ENCODE measurements at places on chromosomes 5 and 9. TPM values are rescaled to one million over a fixed set of nuclear protein-coding genes. Genes with fewer than 3 reads are reported as not detected.

SLC2A6 gene
- 30.9 TPM for total RNA-seq

- no peak for DNase-seq
Observed at GRCh38 chr9:110290001-110290400, 33.7 kb upstream of the TXN start.

DNA sequence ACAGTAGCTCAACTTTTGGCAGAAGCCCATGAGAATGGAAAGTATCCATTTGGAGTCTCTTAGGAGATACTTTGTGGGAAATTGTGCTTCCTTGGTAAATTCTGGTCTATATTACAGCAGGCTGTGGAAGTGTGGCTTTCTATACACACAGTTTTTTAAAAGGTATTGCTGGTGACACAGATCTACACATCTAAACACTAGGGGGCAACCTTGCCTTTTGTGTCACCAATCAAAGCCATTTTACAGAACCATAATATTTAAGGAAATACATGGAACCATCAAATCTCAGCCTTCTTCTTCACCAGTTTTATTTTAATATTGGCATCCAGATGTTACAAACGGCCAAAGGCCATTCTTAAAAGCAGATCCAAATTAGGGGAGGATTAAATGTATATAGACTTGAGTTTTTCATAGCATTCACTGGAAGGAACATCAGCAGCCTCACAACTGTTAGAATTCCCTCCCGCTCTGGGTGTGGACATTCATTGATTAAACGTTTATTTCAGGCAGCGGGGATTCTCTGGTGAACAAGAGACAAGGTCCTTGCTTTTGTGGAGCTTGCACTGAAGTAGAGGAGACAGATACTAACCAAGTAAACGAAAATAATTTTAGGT is 132.4 kb upstream of the EPB41L4A start:
- DNase-seq, result peak; percentile 77

- DNase-seq, result no peak
Observed at GRCh38 chr9:111907147-111907546, 10.5 kb downstream of the UGCG start.

DNA sequence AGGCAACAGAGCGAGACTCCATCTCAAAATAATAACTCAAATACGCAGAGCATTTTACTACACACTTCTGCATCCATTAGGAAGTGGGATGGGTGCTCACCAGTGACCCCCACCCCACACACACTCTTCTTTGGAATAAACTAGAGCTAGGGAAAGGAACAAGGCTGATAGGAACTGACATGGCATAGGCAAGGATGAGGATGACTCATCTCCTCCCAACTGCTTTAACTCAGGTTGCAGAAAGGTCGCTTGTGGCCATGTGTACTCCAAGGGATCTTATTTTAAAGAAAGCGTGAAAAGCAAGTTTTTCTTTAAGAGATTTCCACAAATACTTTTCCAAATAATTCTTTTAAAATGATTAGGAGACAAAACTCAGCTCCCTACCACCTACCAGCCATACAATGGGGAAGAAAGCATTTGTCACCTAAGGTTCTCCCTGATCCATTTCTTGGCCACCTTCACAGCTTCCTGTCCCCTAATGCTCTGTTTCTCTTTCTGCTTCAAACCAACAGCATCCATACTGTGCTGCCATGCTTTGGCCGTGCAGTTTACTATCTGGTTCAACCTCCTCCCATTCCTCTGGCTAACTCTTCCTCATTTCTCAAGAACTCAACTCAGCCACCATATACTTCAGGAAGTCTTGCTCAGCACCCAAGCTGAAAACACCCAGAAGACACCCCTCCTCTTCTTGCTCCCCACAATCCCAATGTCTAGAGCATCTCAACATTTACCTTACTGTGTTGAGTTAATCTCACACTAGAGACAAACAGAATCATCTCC is 211.9 kb downstream of the ACTL7B start:
- DNase-seq, result no peak

DNA sequence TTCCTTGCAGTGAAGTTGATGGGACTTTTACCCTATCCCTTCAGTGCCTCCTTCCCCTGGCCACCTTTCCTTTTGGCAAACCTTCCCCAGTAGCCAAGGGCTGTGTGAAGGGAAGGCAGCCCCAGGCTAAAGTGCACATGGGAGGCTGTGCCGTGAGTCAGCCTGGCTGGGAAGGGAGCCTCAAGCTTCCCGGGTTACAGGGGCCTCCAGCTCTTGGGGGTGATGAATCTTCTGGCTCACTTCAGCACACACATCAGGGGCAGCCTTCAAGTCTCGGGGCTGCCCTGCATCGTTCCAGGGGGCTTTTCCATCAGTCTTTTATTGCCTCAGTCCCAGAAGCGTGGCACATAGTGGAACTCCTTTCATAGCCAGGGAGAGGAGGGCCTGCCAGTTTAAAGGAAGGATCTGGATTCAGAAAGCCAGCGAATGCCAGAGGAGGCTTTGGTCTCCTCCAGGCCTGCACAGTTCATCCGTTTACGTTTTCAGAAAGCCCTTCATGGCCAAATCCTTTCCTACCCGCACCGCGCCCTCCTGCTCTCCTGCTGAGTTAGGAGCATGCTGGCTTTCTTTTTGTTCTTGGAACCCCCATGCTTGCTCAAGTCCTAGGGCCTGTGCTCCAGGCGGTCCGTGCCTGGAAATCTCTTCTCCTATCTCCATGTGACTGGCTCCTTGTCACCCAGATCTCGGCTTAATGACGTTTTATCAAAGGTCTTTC is 134.8 kb upstream of the KLF4 start:
- no peak for DNase-seq

- DNase-seq, result no peak
Observed at GRCh38 chr5:141150224-141150992, 551 bp downstream of the PCDHB6 start.

DNA sequence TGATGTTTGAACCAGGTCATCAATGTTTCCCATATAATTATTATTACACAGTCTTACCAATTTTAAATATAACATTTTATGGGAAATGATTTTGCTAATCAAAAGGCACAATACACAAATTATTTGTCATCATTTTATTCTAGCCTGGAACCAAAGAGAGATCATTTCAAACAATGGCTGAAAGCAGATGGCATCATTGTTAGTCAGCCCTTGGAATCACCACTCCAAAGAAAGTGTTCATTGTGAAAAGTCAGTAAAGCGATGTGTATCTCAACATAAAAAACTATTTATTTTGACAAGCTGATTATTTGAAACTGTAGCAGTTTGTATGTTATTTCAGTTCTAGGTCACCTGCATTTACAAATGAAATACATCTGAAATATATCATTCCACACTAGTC is 1068.7 kb downstream of the CDH12 start:
- no peak for DNase-seq

GRCh38 chr5:41856644-41857491 is 13.4 kb downstream of the OXCT1 start:
- DNase-seq, result peak; percentile 88

- DNase-seq, result peak; percentile 78
Observed at GRCh38 chr5:93572608-93573353, 8.2 kb downstream of the NR2F1-AS1 start.

- DNase-seq, result no peak
Observed at GRCh38 chr9:15137089-15137488, 169.9 kb downstream of the TTC39B start.

DNA sequence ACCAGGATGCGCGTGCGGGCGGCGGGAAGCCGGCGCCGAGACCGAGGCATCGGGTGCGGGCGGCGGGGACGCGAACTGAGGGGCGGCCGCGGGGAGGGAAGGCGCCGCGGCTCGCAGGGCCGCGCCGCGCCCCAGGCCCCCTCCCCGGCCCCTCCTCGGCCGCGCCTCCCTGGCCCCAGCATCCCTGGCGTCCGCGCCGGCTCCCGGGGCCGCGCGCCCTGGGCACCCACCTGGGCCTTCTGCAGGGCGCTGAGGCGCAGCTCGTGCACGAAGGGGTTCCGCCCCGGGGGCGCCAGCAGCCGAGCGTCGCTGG is 324 bp downstream of the LPCAT1 start:
- DNase-seq, result no peak

DNA sequence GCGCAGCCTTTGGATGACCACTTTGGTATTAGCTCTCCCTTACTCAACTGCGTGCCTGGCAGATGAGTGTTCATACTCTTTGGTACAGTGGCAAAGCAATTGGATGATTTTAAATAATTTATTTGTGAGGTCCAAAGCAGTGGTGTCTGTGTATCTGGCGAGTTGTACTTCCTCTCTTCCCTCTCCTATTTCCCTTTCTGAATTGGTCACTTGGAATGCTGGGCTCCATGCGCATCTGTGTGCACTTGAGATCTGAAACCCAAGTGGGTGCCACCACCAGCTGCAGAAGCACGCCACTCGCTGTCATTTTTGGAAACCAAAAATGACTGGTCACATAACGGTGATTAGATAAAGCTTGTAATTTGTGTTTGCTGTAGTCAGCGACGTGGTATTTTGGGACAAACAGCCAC is 386.0 kb upstream of the KLF4 start:
- no peak for DNase-seq

GRCh38 chr5:177982072-177982727 is 13.8 kb downstream of the PROP1 start:
- DNase-seq, result peak; percentile 81

DNA sequence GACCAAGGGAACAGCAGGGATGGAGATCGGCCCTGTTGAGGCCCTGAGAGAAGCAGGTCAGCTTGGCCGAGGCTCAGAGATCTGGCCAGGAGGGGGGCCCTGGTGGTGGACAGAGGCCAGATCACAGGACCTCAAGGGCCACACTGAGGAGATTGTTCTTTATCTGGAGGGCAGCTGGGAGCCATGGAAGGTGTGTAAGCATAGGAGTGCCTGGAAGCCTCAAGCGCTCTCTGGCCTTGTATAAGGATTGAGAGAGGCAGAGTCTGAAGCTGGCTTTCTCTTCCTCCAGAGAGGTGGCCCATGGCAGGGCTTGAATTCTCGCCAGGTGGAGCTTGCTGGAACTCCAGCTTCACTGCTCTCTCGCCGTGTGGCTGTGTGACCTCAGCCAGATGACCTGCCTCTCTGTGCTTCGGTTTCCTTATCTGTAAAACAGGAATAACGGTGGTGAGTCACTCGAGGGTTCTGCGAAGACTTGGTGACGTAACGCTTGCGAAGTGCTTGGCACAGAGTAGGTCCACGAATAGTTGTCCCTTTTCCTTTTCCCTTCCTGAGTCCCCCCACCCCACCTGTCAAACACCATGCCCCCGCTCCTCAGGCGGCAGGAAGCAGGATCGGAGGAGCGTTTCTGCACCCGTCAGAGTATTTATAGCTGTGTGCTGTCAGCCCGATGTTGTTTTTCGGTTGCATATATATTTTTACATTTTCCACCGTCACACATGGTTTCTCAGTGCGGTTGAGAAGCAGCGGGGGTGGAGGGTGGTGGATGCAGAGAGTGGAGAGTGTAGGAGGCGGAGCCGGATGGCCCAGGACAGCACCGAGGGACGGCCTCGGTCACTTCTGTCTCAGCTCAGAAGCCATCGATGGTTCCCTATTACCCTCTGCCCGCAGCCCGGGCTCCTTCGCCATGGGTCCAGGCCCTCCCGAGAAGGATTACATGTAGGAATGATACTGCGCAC is 17.0 kb upstream of the CRB2 start:
- DNase-seq, result no peak

DNA sequence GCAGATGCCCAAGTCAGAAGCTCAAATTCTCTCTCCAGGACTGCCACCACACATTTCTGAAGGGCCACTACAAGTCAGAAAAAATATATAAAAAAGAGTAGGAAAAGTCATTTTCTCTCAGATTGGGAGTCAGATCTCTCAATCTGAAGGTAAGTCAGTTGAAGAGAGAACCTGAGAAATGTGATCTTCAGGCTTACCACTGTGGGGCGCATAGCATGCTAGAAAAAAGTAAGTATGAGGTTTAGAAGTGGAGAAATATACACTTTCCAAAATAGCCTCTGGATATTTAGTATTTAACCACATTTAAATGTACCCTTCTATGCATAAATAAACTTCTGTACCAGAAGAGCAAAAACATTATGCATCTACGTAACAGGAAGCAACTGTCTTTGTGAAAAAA is 800.7 kb upstream of the CTNND2 start:
- peak; percentile 30 for DNase-seq

DNA sequence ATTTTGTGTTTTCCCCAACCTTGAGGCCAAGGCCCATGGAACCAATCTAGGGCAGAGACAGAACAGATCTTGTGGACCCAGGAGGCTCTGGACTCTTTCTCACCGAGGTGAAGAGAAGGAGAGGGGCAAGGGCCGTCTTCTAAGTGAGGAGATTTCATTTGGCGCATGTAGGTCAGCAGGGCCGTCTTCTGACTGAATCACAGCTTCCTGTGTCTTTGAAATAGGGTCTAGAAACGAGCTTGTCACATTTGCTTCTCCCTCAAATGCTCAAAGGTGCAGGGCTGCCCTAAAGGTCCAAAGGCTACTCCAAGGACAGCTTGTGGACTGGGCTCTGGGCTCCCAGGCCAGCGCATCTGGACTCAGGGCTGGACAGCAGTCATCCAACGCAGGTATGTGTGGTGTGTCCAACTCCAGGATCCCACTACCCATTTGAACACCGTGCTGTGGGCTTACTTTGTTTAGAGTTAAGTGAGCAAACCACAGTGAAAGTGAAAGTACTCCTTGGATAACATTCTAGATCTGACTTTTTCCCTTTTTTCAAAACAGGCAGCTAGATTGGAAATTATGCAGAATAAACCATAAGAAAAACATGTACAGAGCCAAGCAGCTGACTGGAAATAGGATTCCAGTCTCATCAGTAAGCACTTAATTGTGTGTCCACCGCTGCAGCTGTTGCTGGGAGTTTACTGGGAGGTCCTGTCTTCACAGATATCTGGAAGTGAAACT is 357.0 kb downstream of the GADD45G start:
- no peak for DNase-seq

DNA sequence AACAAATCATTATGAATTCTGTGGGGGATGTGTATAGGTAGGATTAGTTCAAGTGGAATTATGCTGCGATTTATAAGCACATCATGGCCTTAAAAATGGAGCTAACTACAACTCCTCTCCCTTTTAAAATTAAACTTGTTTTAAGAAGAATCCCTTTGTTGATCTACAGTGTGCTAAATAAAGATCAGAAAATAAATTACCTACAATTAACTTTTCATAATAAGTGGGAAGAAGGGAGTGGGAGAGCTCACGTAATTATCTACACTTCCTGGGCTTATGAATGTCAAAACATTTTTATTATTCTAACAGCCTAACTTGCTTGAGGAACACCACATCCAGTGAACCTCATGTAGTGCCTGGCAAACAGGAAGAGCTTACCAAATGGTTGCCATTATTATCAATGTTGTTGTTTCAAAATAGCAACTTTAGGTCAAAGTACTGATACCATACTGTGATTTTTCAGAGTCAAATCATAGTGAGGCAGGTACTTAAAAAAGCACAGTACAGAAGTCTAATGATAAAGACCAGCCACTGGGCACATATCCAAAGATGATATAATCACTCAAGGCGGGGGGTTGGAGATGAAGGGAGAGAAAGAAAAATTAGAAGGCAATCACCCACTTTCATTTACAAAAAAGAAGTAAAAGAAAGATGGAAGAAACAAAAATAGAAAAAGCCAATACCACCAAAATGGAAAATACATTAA is 174.0 kb downstream of the RAPGEF6 start:
- no peak for DNase-seq
